ENCODE measurements at places on chromosomes 2 and 18.

GRCh38 chr2:40192864-40193669 lies 258.8 kb downstream of the SLC8A1 start:
- peak; percentile 46 for DNase-seq

DNA sequence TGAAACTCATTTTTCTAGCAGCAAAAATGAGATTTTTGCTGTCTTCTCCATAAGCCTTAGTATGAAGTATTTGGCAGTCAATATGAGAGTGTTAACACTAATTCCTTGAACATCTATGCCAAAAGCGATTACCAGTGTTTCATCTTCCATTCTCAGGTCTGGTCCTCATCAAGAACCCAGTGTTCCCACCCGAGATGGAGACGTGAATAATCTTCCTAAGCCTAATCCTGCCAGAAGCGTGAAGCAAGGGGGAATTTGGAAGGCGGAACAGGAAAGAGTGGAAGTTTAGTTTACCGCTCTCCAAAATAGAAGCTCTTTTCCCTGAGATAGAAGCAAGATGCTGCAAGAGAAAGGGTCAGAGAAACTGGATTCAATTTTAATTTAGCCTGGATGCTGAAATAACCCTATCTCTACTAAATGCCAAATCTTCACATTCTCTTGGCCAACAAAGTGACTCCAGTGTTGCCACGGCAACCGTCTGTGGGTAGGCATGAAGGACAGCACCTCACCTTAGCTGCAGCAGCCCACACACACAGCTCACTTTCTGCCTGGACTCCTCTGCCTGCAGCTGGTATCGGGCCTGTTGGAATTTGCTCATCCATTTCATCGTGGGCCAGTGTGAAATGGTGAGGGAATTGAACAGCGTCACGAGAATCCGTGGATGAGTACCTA lies 711.1 kb downstream of the CBLN2 start:
- no peak for DNase-seq

GRCh38 chr2:33607251-33607721 lies 8.2 kb upstream of the FAM98A start:
- DNase-seq = peak; percentile 24

- no peak for DNase-seq
Observed at GRCh38 chr2:69299772-69300516, 87.1 kb downstream of the GFPT1 start.

DNA sequence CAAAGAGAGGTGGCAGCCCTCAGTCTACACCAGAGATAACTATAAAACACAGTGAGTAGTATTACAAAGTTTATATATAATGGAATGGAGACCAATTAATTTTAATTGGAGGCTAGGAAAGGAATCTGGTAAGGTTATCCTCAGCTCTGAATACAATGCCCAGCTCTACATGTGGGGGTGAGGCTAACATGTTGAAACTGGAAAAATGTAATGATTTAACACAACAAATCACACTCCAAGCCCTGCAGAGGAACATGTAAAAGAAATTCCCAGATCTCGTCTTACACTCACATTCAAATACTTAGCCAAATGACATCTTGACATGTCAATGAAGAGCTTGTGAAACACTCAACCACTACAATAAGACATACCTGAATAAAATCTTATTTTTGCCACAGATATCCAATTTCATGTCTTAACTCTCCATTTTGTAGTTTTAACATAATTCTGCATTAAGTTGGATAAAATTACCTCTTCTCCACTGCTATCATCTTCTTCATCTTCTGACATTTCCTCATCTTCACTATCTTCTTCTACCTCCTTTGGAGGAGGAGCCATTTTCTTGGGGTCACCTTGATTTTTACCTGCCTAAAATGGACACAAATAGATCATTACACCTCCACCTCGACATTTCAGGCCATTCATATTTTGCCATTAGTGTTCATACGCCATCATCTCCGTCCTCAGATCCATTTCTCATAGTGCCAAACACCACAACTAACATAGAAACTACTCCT lies 1.4 kb downstream of the NCL start:
- DNase-seq = no peak

- no peak for DNase-seq
Observed at GRCh38 chr2:181607629-181608590, 49.0 kb downstream of the CERKL start.

GRCh38 chr2:165757906-165758675 lies 36.0 kb downstream of the GALNT3 start:
- no peak for DNase-seq

DNA sequence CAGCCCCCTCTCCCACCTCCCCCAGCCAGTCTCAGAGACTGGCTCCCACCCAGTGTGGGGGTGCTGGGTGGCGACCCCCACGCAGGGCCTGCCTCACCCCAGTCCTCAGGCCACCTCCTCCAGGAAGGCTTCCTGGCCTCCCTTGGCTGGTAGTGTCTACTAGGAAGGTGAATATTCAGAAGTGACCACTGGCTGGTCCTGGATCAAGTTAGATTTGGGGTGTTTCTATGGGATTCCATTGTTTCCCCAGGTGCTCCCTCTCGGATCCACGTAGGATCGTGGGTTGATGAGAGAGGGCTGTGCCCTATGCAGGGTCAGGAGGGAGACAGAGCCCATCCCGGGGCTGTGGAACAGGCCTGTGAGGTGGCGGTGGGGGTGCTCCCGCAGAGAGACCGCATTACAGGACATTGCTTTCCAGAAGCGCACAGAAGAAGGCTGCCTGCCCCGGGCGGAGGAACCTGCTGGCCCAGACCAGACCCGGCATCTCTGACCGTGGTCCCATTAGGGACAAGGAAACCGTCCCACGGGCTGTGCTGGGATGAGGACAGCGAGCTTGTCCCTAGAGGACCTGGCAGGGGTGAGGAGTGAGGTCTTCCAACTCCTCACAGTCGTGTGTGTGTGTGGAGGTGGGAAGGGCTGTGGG lies 3.3 kb downstream of the PDCD1 start:
- no peak for DNase-seq

DNA sequence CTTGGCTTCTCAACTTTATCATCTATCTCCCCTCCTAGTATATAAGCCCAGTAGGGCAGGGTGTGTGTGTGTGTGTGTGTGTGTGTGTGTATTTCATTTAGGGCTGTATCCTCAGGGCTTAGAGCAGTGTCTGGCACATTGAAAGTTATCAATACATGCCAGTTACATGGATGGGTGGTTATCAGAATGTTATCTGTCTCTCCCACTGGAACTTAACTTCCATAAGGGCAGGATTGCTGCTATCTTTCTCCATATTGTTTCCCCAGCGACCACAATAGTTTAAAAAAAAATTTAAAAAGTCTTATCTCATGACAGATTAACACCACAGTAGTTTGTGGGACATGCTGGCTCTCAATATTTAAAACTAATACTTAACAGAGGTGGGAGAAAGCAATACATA lies 488.9 kb downstream of the PLCL1 start:
- no peak for DNase-seq

DNA sequence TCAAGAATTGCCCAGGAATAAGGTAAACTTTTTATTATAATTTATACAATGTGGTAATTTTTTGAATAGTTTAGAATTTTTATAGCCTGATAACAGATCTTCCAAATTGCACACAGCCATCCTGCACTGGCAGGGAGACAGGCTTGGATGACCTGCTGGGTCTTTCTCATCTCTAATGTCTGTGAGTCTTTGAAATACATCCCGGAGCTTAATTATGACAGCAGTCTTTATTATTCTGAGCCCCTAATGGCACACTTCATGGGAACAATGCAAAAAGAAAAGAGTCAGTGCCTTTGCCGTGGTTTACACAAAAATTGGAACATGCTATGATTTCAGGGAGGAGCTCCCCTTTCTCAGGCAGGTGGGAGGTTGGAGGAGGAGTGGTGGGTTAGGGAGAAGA lies 71.0 kb downstream of the TMEM182 start:
- peak; percentile 33 for DNase-seq

DNA sequence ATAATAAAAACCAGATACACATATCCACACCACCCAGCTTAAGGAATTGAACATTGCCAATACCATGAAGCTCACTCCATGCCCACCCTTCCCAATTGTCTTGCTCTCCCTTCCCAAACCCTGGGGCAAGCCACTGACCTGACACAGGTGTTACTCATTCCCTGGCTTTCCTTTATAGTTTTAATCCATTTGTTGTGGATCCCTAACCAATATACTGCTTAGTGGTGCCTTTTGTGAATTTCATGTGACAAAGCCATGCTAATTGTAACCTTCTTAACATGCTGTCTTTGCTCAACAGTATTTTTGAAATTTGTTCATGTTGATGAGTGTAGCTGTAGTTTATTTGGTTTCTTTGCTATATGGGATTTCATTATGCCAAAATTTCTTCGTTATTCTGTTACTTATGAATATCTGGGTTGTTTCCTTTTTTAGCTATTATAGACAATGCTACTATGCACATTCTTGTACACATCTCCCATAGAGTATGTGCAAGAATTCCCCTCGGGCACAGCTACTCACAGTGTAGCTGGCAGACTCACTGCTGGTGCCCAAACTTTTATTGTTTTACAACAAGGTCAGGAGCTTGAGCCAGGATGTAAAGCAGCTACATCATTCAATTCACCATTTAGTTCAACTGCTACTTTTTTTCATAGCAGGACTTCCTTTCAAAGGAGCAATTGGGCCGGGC lies 90.8 kb upstream of the ATL2 start:
- DNase-seq = no peak

GRCh38 chr2:10914272-10914693 lies 2.5 kb downstream of the KCNF1 start:
- DNase-seq = no peak

DNA sequence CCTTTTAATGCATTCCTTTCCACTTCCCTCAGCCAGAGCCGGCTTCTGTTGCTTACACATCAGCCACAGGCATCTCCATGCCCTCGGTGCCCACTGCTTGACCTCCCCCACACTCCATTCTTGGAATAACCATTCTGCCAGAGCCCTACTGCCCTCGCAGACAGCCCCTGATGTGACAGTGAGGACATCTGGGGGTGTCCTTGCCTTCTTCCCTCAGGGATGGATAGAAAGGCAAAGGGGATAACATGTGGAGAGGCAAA lies 6.4 kb upstream of the NPPC start:
- DNase-seq = no peak

DNA sequence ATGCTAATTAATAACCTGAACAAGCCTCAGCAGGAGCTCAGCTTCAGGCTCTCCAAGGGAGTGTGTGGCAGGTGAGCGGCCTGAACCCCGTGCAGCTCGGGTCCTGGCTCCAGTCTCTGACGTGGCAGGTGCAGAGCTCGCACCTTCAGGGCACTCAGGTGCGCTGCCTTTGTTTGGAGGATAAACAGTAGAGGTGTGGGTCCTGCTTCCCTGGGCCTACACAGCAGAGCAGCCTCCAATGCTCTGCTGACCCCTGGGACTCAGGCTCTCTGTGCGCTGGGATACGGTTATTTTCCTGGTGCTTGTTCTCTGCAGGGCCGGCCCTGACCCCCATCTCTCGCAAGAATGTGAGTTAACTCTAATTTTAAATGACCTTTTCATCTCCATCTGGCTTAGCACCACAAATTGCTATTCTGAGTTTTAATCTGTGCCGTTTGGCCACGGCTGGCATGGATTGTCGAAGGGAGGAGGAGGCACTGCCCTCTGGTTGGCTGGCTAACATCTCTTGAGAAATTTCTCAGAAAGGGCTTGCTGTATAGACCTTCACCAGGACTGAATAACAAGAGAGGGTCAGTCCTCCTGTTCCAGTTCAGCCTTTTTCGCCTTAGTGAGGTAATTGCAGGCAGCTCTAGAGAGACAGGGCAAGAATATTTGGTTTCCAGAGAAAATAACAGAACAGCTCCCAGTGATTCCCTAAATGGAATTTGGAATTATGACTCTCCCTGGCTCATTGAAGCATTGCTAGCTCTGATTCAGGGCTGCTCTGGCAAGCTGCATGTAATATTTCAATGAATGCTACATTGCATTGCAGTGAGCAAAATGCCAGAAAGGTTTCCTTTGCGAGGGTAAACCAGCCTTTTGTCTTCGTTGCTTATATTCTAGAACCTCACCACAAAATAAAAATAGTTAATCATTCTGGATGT lies 161.8 kb downstream of the DCDC2C start:
- peak; percentile 84 for DNase-seq

DNA sequence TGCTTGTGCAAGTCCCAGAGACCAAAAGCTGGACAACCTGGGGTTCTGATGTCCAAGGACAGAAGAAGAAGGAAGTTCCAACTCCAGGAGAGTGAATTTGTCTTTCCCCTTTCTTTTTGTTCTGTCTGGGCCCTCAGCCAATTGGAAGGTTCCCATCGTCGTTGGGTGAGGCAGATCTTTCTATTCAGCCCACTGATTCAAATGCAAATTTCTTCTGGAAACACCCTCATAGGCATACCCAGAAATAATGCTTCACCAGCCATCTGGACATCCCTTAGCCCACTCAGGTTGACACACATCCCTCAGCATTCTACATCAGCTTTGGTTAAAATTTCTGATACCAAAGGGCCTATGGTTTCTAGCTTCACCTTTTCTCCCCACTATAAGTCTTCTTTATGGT lies 156.5 kb downstream of the SP3 start:
- no peak for DNase-seq

GRCh38 chr2:8549942-8550341 lies 131.9 kb upstream of the ID2 start:
- no peak for DNase-seq

- DNase-seq = no peak
Observed at GRCh38 chr2:180823546-180824141, 156.8 kb upstream of the UBE2E3 start.

GRCh38 chr2:83369601-83370418 lies 1089.3 kb downstream of the SUCLG1 start:
- no peak for DNase-seq

DNA sequence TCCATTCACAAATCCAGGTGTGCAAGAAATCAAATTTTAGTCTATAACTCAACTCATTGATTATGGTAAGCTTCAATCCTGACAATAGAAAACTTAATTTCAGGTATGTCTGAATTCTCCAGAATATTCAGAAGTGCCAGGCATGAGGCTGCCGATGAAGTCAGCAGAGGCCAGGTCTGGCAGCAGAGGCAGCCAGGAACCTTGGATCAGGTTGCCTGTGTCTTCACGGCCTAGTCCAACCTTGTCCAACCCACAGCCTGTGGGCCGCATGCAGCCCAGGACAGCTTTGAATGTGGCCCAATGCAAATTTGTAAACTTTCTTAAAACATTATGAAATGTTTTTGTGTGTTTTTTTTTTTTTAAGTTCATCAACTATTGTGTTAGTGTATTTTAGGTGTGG lies 46.9 kb upstream of the ASPRV1 start:
- no peak for DNase-seq

- DNase-seq = no peak
Observed at GRCh38 chr2:202165945-202166344, 72.5 kb downstream of the SUMO1 start.

DNA sequence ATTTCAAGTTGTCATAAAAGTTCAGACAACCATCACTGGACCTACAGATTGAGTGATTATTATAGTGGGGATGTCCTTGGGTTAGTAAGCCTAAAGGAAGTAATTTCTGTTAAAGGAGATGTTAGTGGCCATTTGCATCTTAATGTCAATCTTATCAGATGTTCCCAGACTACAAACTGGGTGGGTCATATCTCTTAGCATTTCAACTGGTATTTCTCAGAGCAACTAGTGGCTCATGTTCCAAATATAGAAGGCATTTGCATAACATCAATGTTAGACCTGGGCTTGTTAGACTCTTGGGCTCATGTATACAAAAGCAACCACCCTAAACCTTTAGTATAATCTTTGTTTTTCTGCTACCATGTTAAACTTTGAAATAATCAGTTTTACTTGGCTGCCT lies 17.9 kb downstream of the PLEKHA3 start:
- DNase-seq = no peak

GRCh38 chr2:31973665-31974064 lies 37.1 kb downstream of the MEMO1 start:
- DNase-seq = no peak

- no peak for DNase-seq
Observed at GRCh38 chr2:228956701-228957474, 314.2 kb downstream of the PID1 start.

All from NCI-H69 (cell line).